Activated CD4-positive, alpha-beta T cell treated with anti-CD3 and anti-CD28 coated beads, Interleukin-2, amount 10 ng/mL, durations not matched to agents 7 days and 5 days (primary cell): ENCODE measurements at places on chromosomes 7 and 10.

DNA sequence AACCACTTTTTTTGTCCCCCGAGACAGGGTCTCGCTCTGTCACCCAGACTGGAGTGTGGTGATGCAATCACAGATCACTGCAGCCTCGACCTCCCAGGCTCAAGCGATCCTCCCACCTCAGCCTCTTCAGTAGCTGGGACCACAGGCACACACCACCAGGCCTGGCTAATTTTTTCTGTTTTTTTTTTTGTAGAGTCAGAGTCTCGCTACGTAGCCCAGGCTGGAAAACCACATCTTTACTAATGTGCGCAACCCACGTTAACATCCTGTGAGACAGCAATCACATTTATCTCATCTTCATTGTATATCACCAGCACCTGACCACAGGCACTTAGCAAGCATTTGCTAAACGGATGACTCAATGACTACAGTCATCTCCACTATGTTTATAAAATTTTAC is 77.8 kb upstream of the ATP6V0A4 start:
- peak; percentile 82 for DNase-seq

GRCh38 chr7:149824301-149824741 is 13.9 kb upstream of the ZNF862 start:
- DNase-seq = no peak

- DNase-seq = no peak
Observed at GRCh38 chr10:2464483-2464882, 602.9 kb upstream of the PFKP start.

DNA sequence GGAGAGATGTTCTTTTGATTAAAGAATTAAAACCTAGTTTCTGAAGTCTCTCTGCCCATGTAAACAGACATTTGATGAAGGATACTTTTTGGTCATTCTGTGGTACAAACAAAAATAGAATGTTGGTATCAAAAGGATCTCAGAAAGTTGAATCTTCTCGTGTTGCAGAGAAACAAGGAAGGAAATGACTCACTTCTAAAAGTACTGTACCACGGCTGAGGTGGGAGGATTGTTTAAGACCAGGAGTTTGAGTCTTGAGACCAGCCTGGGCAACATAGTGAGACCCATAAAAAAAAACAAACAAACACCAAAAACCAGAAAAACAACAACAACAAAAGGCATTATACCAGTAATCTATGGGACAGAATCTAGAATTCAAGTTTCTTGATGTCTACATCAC is 69.7 kb downstream of the PRSS58 start:
- DNase-seq = no peak

DNA sequence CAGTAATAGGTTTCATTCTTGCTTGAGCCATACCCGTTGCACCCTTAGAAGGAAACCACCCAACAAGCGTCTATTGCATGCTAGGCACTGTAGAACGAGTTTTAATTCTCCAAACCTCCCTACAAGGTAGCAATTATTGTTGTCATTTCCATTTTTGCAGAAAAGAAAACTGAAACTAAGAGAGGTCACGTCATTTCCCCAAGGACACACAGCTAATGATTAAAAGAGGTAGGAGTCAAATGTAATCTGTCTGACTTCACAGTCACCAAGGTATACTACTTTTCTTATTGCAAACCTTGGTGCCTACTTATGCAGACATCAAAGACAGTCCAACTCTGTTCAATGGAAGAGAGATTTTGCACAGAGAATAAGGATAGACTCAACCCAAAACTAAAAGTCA is 49.1 kb upstream of the C1QL3 start:
- DNase-seq = no peak

DNA sequence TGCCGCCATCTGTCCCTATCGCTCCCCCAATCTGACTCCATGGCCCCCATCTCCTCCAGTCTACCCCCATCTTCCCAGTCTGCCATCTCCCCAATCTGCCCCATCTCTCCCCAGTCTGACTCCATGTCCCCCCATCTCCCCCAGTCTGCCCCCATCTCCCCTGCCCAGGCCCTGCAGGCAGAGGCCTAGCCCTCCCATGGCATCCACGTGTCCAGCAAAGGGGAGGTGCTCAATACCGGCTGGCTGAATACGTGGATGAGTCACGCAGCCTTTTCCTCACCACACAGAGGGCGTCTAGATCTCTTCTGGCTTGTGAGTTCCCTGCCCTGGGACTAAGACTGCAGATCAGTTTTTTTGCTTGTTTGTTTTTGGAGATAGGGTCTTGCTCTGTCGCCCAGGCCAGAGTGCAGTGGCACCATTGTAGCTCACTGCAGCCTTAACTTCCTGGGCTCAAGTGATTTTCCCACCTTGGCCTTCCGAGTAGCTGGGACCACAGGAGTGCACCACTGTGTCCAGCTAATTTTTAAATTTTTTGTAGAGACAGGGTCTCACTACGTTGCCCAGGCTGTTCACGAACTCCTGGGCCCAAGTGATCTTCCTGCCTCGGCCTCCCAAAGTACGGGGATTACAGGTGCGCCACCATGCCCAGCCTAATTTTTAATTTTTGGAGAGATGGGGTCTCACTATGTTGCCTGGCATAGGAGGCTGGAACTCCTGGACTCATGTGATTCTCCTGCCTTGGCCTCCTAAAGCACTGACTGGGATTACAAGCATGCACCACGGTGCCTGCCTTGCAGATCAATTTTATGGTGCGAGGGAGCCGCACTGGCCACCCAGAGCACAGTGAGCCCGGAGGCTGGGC is 15.3 kb upstream of the GPR146 start:
- peak; percentile 60 for DNase-seq

DNA sequence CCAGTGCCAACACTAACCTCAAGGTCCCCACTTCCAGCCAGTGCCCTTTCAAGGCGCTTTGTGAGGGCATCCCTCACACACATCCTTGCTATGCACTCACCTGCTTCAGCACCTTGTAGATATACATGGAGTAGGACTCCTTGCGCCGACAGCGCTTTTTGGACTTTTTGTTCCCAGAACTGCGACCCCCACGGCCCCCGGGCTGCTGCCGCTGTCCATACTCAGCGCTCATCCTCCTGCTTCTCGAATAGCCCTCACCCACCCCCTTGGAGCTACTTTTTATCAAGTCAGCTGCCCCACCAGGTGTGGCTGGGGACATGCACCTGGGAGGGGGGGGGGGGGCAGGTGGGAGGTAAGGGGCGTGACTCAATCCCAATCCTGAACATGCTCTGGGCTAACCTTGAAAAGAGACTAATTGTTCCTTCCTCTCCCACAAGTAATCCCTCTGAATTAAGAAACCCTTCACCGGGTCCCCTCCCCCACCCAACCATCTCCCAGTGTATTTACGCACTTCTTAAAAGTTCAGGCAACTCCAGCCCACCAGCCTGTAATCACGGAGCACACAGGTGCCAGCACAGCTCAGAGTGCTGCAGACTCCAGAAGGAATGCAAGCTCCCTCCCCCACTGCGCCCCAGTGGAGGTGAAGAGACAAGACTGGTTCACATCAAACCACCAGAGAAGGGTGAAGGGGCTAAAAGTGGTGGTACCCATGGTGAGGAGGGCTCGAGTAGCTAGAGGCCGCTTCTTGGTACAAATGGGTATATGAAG is at the start of gene H2BK1:
TSS of gene H2BK1 (minus strand) at position 402 of the 768 bp plus-strand sequence. CDS start at position 232, 170 bp downstream.
- DNase-seq = no peak

- no peak for DNase-seq
Observed at GRCh38 chr7:50812841-50813475, 30.3 kb upstream of the GRB10 start.

- no peak for DNase-seq
Observed at GRCh38 chr10:68625316-68625921, 65.3 kb downstream of the TET1 start.

DNA sequence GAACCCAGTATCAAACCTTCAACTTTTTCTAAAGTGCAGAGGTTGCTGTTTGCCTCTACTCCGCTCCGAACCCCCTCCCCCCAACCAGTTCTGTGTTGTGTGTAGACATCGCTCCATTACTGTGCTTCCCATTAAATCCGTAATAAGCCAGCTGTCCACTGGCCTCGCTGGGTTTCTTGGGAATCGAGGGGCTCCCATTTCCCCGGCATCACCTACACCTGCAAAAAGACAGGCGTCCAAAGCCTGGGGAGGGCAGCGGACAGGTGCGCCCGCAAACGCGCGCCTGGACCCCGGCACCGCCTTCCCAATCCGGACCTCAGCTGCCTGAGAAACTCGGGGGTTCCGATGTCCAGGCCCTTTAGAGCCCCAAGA is 631 bp downstream of the RTKN2 start:
- DNase-seq = peak; percentile 8

GRCh38 chr10:99451499-99451788 is 21.0 kb upstream of the GOT1 start:
- DNase-seq = no peak

GRCh38 chr7:73520673-73521635 is 1.1 kb downstream of the BAZ1B start:
- no peak for DNase-seq

DNA sequence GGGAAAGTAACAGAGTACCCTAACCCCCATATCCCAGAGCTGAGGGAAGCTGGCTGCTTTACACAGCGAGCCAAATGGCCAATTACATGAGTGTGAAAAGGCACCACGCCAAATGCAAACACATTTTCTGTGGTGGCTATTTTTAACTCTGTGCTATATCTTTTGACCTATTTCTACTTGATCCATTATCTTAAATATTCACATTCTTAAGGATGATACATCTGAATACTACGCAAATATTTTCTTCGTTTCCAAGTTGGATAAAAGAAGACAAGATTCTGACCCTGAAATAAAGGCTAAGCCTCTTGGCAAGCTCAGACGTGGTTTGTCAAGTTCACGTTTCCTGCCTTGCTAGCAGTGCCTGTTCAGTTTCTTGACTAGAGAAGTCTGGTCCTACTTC is 146.7 kb upstream of the TMEM196 start:
- no peak for DNase-seq

DNA sequence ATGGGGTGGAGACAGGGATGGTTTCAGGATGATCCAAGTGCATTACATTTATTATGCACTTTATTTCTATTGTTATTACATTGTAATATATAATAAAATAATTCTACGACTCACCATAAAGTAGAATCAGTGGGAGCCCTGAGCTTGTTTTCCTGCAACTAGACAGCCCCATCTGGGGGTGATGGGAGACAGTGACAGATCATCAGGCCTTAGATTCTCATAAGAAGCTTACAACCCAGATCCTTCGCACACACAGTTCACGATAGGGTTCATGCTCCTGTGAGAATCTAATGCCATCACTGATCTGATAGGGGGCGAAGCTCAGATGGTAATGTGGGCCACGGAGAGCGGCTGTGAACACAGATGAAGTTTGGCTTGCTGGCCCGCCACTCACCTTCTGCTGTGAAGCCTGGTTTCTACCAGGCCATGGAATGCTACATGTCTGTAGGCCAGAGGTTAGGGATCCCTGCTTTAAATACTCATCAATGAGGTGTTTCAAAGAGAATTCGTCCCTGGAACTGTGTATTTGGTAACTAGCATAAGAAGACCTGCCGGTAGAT is 21.2 kb upstream of the PRKCQ start:
- peak; percentile 45 for DNase-seq

DNA sequence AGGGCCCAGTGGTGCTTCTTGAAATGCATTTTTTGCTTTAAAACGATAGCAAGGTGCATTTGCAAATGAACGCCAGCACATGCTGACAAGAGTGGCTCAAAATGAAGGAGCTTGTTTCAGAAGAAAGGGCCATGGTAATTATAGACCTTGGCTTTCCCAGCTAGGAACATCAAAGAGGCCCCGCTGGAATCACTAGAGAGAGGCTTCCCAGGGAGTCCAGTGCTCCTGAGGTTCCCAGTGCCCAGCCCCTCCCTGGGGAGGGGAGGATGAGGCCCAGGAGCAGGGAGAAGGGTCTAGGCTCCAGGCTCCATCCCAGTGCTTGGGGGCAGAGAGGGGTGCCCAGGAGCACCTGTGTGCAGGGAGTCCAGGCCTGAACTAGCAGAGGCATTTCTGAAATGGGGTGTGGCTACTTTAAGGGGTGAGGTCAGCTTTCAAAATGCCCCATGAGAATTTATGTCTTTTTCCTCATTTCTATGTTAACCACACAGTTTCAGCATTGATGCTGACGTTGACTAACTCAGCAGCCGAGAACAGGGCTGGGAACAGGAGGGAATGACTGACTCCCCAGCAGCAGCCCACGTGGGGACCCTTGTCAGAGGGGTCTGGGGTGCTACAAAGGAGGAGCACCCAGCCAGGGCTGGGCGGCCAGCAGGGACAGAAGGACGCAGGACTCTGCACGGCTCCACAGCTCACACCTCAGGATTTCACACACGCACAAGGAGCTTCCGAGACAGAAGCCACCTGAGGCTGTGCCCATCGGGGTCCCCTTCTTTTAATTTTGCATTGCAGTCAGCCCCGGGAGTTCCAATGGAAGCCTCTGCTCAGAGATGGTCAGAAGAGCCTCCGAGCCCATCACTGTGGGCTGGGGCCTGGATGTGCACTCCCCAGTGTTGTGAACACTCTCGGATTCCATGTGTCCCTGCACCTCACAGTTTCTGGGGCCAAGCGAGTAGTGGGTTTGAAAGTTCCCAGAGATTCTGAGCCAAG is 570.2 kb downstream of the PTPRN2 start:
- DNase-seq = no peak

DNA sequence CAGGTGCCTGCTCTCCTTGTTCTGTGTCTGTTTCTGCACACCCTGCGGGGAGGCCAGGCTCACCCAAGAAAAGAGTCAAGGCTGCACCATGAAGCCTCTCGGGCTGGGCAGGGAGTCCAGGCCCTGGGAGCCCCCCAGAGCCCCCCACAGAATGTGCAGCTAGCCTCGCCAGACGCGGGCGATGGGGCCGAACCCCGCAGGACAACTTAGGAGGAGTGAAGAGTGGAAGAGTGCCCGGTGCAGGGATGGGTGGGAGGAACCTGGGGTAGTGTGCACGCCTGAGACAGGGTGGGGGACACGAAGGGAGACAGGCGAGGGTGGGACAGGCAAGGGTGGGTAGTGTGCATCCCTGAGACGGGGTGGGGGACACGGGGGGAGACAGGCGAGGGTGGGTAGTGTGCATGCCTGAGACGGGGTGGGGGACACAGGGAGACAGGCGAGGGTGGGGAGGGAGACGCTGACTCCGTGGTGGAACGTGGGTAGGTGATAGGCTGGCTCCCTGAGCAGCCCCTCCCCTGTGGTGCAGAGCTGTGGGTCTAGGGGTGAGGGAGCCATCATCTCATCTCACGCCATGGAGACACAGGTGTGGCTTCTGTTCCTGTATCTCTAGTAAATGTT is 615.4 kb downstream of the DNAJB6 start:
- DNase-seq = no peak

- no peak for DNase-seq
Observed at GRCh38 chr10:58887474-58887873, 289.0 kb upstream of the PHYHIPL start.

DNA sequence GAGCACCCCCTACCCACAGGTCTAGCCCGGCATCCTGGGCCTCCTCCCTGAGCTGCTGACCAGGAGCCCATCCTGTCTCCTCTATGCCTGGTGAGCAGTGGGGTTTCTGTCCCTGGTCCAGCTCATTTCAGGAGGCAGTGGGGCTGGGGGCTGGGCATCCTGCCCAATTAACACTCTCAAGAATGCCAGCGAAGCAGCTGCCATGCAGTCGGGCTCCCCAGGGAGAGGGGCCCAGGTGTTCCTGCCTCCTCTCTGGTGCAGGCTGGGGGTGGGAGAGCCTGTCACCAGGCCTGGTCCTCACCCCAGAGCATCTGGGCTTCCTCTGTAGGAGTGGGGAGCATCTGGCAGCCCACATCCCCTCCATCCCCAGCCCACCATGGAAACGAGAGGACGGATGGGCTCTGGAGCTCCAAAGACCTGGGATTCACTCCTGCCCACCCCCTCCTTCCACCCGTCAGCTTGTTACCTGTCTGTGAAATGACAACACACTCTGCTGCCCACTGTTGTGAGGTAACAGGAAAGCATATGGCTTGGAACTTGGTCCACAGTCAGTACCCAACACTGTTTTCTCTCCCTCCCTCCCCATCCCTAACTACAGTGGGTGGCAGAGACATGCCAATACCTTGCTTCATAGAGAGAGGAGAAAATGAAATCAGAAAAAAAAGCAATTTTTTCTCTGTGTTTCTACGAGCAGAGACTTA is 69.1 kb downstream of the SLIT1 start:
- no peak for DNase-seq

- no peak for DNase-seq
Observed at GRCh38 chr7:760006-760405, 32.9 kb upstream of the PRKAR1B start.
